ENCODE measurements at places on chromosomes 5 and 9.

GRCh38 chr9:136713550-136713949, 1.2 kb downstream of the DIPK1B start:
- no peak for DNase-seq

DNA sequence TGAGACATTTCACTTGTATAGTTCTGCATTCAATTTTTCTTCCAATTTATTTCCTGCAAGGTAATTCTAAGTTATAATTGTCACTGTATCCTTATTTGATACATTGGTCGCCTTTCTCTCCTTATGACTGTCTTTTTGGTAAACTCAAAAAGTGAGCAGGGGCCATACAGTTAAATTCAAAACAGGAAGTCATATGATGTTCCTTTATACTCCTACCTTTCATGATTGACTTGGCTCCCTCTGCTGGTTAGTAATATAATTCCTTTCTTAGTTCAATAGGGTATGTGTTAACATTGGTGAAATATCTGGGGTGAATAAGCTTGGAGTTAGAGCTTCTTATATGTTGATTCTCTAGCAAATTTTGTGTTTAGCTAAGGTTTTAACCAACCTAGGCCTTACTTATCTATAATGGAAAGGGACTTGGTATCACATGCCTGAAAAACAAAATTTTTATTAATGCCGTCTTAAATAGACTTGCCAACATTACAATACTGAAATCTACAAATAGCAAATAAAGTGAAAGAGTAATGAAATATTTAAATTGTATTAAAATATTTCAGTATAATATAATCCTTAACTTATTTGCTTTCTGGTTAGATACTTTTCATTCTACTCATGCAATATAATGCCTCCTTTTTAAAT, 6.0 kb upstream of the NIPBL start:
- DNase-seq: no peak

GRCh38 chr9:107323836-107324585, 40.9 kb downstream of the RAD23B start:
- no peak for DNase-seq

- DNase-seq: no peak
Measured at GRCh38 chr5:176608937-176609723, 826 bp downstream of the GPRIN1 start.

- no peak for DNase-seq
Measured at GRCh38 chr9:131103024-131103423, 6.7 kb downstream of the AIF1L start.

DNA sequence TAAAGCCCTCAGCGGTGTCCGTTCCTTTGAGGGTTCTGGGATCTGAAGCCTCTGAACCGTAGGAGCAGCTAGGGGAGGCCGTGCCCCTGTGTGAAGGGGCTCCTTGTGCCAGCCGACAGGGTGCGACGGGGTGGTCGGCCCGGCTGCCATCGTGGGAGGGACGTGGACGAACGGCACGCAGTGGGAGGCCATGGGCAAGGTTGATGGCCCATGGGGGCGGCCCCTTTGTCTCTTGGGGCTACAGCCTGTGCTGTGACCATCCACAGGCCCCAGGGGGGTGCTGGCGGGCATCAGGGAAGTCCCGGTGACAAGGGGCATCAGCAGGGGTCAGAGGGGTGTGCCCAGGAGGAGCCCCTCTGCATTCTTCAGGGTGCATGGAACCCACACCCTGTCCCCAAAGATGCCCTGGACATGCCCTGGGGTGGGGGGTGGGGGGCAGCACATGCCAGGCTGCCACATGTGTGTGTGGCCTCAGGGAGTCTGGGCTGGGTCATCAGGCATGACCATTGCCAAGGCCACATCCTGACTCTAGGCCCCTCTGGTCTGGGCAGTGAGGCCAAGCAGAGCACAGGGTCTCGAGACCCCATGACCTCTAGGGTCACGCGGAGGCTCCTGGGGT, 49.6 kb upstream of the CACNA1B start:
- no peak for DNase-seq

GRCh38 chr5:14917719-14918118, 46.1 kb upstream of the ANKH start:
- DNase-seq: no peak

GRCh38 chr5:98204798-98205197, 568.7 kb upstream of the RGMB start:
- DNase-seq: no peak

DNA sequence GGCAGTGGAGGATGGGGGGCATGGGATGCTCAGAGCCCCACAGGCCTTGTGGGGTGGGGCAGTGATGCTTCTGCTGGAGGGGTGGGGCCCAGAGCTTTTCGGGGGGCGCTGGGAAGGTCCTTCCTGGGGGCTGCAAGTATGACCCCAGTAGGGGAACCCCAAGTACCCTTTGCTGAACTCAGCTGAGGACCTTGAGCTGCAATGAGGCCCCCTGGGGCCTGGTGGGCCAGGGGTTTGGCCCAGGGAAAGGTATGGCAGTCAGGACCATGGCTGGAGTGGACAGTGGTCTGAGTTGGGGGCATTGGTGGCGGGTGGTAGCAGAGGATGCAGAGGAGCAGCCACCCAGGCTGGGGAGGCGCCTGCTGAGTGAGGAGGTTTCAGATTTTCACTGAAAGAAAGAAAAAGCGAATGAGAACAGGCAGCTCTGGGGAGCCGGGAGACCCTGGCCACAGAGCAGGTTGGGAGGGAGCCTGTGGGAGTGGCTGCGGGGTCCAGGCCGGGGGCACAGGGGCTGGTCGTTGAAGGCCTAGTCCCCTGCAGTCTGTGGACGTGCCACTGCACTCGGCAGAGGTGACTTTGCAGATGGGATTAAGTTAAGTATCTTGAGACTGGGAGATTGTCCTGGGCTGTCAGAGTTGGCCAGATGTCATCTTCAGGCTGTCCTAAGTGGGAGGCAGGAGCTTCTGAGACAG, 19.2 kb downstream of the WNK2 start:
- DNase-seq: no peak

DNA sequence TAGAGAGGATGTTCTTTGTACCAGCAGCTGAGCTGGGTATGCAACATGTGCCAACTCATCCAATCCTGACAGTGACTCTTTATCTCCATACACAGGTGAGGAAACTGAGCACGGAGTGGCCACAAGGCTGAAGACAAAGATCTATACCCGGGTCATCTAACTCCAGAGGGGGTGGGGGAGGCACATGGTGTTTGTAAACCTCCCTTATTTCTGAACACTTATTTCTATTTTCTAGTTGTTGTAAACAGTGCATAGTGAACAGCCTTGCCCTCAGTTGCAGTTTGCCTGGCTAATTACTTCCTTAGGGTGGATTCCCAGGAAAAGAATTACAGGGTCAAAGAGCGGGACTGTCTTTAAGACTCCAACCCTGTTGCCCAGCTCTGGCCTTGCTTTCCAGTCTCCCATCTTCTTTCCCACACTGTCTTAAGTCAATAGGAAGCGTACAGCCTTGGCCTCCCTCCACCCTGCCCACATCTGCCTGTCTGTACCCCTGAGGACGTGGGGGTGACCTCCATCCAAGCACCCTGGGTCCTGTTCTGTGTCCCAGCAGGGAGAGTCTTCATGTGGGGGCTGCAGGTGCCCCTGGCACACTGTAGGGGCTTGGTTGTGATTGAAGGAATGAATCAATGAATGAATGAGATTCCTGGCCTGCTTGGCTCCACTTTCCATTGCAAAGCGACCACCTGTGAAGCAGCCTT, 13.2 kb upstream of the FIBCD1 start:
- no peak for DNase-seq

- DNase-seq: no peak
Measured at GRCh38 chr5:128019391-128019790, 64.2 kb upstream of the SLC12A2 start.

DNA sequence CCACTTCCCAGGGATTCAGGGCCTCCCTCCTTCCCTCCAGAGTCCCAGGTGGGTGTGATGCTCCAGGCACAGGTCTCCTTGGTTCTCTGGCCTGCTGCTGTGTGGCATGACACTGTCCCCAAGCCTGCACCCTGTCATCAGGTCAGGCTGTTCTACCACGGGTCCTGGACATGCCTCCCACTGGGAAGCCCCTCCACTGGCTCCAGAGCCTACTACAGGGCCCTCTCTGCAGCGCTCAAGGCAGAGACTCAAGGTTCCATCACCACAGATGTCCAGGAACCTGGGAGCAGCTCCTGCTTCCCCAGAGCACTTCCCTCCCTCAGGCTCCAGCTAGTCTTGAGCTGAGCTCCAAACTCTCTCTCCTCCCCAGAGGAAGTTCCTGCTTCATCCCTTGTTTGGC, 237.3 kb downstream of the PBX3 start:
- DNase-seq: no peak

DNA sequence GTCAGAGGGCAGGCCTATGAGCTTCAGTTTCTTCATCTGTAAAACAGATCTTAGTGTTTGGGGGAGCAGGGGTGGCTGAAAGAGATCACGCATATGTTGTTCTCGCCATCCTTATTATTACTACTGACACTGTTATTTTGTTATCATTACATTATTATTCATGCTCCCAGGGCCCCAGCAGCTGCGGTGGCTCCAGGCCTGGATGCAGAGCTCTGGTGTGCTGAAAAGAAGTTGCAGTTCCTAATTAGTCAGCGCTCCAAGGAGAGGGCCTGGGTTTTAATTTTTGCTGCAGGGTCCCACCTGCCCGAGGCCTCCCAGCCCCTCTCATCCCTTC, 19.5 kb downstream of the CXXC5 start:
- no peak for DNase-seq

- DNase-seq: no peak
Measured at GRCh38 chr5:96627792-96628398, 34.3 kb upstream of the CAST start.

GRCh38 chr9:96777426-96777864, 442 bp downstream of the ZNF510 start:
- no peak for DNase-seq

DNA sequence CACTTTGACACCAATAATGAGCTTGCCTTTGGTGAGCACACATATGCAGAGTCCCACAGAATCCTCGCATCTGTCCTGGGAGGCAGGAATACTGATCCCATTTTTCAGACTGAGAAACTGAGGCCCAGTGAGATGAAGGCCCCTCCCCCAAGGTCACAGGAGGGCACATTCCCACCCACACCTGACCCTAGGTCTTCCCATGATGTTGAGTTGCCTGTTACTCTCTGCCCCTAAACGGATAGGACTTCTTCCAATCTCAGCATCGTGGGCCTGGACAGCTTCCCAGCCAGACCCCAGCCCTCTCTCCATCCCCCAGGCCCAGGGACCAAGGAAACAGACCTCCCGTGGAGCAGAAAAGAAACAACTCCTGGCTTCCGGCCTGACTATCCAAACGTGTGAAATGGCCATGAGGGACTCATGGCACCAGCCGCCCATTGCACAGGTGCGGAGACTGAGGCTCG, 877 bp downstream of the SH3GLB2 start:
- DNase-seq: no peak

DNA sequence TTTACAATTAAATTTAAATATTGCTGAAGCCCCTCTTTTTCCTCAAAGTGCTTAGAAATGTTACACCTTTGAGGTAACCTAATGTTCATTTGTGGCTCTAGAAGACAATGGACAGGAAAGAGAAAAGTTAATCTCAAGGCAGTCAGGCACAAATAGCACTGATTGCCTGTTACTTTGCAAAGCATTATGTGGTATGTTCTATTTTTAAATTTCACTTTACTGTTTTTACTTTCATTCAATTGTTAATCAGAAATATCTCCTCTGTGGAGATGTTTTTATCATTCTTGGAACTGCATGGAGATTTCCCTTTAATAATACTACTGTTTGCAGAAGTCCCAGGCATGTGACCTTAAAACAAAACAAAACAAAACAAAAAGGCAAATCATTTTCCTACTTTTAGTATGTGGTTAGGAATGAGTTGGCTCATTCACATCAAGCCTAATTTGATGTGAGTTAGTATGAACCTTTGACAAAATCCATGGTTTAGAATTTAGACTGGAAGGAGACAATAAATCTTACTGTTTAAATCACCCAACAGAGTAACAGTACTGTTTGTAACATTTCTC, 67.5 kb downstream of the CWC27 start:
- DNase-seq: no peak

- DNase-seq: no peak
Measured at GRCh38 chr5:148839960-148840359, 13.5 kb downstream of the ADRB2 start.

DNA sequence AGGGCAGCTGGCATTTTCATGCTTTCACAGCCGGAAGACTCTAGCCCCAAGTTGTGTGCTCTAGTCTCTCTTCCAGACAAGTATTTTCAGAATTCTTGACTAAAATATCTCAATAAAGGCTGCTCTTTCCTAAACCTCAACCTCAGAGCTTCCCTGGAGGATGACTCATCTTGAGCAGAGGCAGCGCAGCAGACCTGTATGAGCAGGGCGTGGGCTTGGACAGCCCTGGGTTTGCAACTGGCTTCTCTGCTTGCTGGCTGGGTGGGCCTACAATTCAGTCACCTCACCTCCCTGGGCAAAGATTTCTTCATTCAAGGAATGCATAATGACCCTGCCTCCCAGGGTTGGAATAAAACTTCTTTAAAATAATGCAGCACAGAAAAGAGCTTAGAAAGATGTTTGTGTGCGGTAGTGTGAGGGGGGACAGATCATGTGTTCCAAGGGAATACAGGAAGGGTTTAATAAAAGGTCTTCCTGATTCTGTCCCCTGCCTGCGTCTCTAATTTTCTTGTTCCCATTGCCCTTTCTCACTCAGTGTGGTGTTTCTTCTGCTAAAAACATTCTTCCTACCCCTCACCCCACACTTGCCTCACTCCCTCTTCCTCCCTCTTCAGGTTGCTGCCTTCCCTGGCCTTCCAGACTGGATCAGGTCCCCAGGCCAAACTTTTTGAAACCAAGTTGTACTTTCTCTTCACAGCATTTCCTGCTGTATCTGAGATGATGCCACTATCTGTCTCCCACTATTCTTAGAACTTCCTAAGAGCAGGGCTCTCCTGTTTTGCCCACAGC, 39.4 kb upstream of the MAP1B start:
- no peak for DNase-seq

- no peak for DNase-seq
Measured at GRCh38 chr5:181243018-181243563, 615 bp downstream of the RACK1 start.

GRCh38 chr9:70534061-70534460, 119.6 kb upstream of the KLF9 start:
- DNase-seq: no peak

DNA sequence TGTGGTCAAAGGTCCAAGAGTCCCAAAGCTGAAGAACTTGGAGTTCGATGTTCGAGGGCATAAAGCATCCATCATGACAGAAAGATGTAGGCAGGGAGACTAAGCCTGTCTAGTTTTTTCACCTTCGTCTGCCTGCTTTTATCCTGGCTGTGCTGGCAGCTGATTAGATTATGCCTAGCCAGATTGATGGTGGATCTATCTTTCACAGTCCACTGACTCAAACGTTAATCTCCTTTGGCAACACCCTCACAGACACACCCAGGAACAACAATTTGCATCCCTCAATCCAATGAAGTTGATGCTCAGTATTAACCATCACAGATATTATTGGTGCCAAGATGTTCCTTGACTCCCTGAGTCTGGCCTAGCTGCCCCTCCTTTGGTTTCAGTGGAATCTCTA, 530.8 kb upstream of the CLINT1 start:
- DNase-seq: no peak

GRCh38 chr5:126445502-126446174, 22.4 kb downstream of the GRAMD2B start:
- no peak for DNase-seq

- DNase-seq: no peak
Measured at GRCh38 chr5:180193749-180194375, 15.1 kb downstream of the RASGEF1C start.

GRCh38 chr5:108567429-108567828, 180.3 kb upstream of the FER start:
- DNase-seq: no peak
